Stimulated activated CD4-positive, alpha-beta T cell treated with anti-CD3 and anti-CD28 coated beads, Interleukin-15, amount 100 ng/mL, for 1 hour (primary cell): ENCODE measurements at places on chromosomes 2 and 18.

DNA sequence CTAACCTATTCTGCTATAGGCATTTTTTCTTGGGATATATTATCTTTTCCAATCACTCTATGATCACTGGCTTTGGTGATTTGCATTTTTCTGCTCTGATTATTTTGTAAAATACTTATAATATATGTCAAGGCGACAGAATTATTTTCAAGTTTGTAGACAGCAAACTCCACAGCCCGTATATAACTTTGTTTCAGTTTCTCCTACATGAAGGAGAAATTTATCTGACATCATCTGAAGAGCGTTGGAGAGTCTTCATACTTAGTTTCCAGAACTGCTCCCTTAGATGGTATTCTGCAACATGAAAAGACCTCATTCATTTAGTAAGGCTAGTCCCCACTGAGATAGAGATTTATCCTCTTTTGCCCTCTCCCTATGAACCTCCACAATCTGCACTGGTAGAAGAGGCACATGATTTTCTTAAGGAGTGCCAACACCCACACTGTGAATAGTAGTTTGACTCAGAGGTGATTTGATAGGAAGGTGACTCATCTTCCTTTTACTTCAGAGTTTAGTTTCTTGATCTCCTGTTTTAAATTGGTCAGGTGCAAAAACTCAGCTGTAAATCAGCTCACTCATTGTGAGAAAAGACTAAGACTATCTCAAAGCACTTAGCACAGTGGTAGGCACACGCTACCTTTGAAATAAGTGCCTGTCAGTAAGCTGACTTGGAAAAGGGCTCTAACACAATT is 1848.6 kb upstream of the CELF4 start:
- no peak for DNase-seq

- DNase-seq: no peak
Observed at GRCh38 chr2:24771061-24771460, 22.1 kb downstream of the PTRHD1 start.

GRCh38 chr18:44699572-44700261 is 19.0 kb downstream of the SETBP1 start:
- DNase-seq: no peak

DNA sequence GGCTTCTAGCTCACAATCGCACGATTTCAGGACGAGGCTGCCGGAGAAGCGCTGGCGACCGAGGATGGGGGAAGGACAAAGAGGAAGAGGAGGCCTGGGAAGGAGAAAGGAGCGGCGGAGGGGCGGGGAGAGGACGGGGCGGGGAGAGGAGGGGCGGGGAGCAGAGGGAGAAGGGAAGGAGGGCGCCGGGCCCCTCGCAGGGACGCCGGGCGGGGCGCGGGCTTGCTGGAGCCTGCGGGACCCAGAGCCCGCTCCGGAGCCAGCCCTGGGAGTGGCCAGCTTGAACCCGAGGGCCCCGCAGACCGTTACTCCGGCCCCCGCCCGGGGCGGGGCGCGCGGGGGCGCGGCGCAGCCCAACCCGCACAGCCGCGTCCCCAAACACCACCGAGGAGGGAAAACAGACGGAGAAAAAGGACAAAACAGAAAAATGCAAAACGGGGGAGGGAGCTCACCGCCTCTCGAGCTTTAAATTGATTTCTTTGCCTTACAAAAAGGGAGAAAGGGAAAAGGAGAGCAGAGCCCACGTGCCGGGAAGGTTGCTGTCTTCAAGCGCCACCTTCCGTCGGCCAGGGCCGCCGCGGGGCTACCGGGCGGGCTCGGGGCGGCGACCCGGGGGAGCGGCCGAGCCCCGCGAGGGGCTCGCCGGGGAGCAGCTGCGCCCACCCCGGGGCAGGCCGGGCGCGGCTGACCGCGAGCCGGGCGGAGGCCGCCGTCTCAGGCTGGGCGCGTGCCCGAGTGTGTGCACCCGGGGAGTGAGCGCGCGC is 781 bp upstream of the SOX11 start:
- DNase-seq: no peak

- no peak for DNase-seq
Observed at GRCh38 chr2:19238440-19239060, 119.9 kb downstream of the OSR1 start.

- DNase-seq: no peak
Observed at GRCh38 chr2:163469561-163469962, 266.2 kb downstream of the FIGN start.
